ENCODE measurements at places on chromosomes 6 and 20.
A peak's percentile ranks its signal among the peaks of the same experiment; 100 is the strongest.

DNA sequence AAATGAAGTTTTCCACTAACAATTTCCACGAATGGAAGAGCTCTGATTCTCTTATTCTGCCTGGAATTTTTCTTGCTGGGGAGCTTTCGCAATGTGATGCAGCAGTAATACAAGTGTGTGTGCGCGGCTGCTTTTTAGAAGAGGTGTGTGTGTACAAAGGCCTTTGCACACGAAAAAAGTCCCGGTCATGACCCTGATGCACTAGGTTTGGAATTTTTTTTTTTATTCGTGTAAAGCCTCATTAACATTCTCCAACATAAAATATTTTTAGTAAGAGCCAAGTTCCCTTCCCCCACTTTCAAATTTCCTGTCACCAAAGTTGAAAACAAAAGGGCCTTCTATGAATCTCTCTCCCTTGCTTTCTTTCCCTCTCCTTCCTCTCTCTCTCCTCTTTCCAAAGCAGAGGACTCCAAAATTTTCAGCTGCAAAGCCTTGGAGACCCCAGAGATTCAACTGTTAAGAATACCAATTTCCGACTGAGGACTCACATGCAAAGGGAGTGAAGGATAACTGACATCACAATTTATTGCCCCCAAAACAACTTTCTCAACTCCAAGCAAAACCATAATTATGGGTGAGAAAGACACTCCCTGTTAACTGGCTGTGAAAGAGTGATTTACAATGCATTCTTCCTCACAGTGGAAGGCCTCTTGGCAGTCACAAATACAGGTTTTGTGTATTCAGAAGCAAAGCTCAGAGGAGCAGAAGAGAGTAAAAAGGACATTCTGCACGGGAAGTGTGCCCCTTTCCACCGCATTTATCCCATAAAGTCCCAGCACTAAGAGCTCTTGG lies 421.2 kb upstream of the JARID2 start:
- H3K4me3 ChIP-seq: peak overlapping the region; percentile 25
- no peaks in the 10 kb centered on the region for H3K27me3 ChIP-seq
- H3K36me3 ChIP-seq: no peaks in the 10 kb centered on the region
- H3K4me1 ChIP-seq: peaks cover 42% of the 10 kb centered on the region
- peak overlapping the region; percentile 49 for H3K27ac ChIP-seq
- DNase-seq: no peak

- no peak for DNase-seq
- H3K4me3 ChIP-seq: no peak overlapping the region
- H3K36me3 ChIP-seq: no peaks in the 10 kb centered on the region
- peaks cover 5% of the 10 kb centered on the region for H3K4me1 ChIP-seq
- H3K27me3 ChIP-seq: no peaks in the 10 kb centered on the region
Observed at GRCh38 chr6:8982668-8983067, 547.3 kb upstream of the SLC35B3 start.

DNA sequence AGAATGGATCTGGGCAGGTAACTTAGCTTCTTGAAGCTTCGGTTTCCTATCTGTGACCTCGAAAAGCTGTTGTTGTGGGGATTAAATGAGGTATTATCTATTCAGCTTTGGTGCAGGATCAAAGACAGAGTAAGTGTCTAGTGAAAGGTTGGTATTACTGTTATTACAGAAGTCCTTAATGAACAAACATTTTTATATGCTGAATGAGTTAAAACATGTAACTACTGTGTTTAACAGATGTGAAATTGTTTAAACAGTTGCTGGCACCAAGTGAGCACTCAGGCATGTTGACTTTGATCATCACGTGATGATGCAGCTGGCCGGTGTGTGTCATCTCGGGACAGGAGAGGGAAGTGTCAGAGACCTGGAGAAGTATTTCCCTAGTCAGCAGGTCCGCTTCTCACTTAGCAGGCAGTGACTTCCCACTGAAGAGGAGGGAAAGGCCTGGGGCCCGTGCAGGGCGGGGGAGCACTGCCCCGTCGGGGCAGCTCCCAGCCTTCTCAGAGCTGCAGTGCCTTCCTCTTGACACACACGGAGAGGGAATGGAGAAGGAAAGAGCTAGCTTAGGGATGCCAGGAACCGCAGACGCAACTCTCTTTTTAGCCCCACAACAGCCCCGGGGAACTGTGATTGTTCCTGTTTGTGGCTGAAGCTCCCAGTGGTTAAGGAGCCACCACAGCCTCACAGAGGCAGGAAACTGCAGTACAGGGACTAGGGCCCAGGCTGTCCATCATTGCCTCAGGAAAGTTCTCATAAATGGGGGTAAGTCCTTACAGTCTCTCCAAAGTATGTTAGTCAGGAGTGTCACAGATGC lies 18.0 kb downstream of the TUBB2A start:
- H3K27ac ChIP-seq: peak overlapping the region; percentile 67
- DNase-seq: no peak
- H3K36me3 ChIP-seq: peaks cover 30% of the 10 kb centered on the region
- H3K4me1 ChIP-seq: no peaks in the 10 kb centered on the region

GRCh38 chr20:21640556-21640955 lies 64.9 kb upstream of the PAX1 start:
- H3K27ac ChIP-seq: no peak overlapping the region
- no peak for DNase-seq
- peaks cover 32% of the 10 kb centered on the region for H3K27me3 ChIP-seq
- H3K36me3 ChIP-seq: no peaks in the 10 kb centered on the region

- H3K27ac ChIP-seq: no peak overlapping the region
- H3K4me3 ChIP-seq: no peak overlapping the region
- no peaks in the 10 kb centered on the region for H3K27me3 ChIP-seq
- H3K36me3 ChIP-seq: peaks cover 10% of the 10 kb centered on the region
- H3K4me1 ChIP-seq: no peaks in the 10 kb centered on the region
Observed at GRCh38 chr6:169783971-169784820, 32.8 kb downstream of the ERMARD start.

DNA sequence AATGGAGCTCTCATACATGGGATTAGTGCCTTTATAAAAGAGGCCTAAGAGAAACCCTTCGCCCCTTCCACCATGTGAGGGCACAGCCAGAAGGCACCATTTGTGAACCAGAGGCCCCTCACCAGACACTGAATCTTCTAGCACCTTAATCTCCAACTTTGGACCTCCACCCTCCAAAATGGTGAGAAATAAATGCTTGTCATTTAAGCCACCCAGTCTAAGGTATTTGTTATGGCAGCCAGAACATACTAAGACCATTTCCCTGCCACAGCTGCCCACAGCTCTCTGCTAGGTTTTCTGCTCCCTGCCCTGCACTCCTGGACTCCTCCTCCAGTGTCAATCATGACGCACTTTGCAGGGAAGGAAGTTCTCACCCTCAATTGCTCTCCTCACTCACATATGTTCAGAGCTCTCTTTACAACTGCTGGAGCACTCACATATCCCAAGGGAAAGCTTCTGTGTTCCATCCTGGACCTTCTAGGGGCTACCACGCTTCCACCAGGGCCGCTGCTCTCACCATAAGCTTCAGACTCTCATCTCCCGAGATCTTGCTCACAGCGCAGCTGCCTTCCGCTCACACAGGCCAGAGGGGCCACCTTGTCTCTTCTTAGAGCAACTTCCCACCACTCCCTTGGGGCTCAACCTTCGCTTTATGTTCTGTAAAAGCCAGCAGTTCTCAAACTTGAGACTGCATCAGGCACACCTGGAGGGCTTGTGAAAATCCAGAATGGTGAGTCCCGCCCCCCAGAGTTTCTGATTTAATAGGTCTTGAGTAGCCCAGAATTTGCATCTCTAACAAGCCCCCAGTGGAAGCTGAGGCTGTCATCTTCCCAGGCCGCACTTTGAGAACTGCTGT lies 1.6 kb upstream of the LY86 start:
- DNase-seq: no peak
- H3K36me3 ChIP-seq: no peaks in the 10 kb centered on the region
- peaks cover 15% of the 10 kb centered on the region for H3K4me1 ChIP-seq
- H3K27ac ChIP-seq: no peak overlapping the region
- peaks cover 4% of the 10 kb centered on the region for H3K27me3 ChIP-seq

- H3K27me3 ChIP-seq: peaks cover 20% of the 10 kb centered on the region
- no peak overlapping the region for H3K4me3 ChIP-seq
- no peak for DNase-seq
- no peaks in the 10 kb centered on the region for H3K36me3 ChIP-seq
- no peak overlapping the region for H3K27ac ChIP-seq
Observed at GRCh38 chr6:106069478-106069877, 16.7 kb upstream of the PRDM1 start.

DNA sequence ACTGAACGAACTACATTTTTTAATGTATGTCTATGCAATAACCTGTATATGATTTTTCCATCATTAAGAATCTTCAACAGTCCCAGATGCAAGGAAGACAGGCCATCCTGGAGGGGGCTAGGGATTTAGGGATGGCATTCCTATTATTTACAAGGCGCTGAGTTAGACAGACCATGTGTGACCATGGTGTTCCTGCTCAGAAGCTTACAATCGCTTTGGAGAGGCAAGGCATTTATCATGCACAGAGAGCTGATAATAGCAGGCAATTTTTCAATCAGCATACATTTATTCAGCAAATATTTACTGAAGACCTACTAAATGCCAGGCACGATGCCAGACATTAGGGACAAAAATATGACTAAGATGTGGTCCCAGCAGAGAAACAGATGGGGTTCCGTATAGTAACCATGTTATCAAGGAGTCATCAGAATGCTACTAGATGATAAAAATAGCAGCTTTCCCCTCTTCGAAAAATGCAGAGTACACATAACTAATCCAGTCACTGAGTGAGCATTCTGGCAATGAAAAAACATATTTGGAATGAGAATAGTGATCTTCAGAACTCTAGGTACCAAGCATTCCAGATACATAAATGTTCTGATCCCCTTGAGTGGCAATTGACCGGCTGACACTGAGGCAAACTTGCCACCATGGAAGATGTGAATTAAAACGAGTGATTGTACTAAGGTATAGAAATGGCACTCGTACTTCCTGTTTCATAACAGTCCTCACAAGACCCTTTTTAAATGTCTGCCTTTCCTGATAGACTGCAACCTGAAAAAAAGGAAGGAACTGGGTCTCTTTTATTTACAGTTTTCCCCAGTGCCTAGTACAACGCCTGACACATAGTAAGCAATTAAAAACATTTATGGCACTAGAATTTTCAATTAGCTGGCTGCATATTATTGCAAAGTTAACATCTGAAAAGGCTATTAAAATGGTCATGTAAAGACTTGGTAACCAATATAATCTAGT lies 135.7 kb downstream of the ATXN1 start:
- H3K36me3 ChIP-seq: peaks cover 12% of the 10 kb centered on the region
- H3K4me3 ChIP-seq: no peak overlapping the region
- H3K27ac ChIP-seq: peak overlapping the region; percentile 56
- H3K27me3 ChIP-seq: no peaks in the 10 kb centered on the region
- DNase-seq: no peak

DNA sequence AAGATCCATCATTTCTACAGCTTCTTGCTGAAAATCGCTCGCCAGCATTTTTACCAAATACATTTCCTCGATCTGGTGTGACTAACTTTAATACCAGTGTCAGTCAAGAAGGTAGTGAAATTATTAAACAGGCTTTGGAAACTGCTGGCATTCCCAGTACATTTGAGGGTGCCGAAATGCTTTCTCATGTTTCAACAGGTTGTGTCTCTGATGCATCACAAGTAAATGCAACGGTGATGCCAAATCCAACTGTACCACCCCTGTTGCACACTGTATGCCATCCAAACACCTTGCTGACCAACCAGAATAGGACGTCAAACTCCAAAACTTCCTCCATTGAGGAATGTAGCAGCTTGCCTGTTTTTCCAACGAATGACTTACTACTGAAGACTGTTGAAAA lies 64.4 kb upstream of the SMIM8 start:
- no peak overlapping the region for H3K4me3 ChIP-seq
- no peak for DNase-seq
- no peak overlapping the region for H3K27ac ChIP-seq
- no peaks in the 10 kb centered on the region for H3K27me3 ChIP-seq
- no peaks in the 10 kb centered on the region for H3K4me1 ChIP-seq

DNA sequence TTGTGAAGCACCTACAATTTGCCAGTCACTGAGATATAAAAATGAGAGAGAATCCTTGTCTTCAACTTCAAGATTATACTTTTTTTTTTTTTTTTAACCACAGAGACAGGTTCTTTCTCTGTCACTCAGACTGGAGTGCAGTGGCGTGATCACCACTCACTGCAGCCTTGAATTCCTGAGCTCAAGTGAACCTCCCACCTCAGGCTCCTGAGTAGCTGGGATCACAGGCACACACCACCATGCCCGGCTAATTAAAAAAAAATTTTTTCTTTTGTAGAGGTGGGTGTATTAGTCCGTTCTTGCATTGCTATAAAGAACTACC lies 51.6 kb upstream of the PMEPA1 start:
- H3K4me1 ChIP-seq: peaks cover 4% of the 10 kb centered on the region
- H3K36me3 ChIP-seq: no peaks in the 10 kb centered on the region
- H3K27me3 ChIP-seq: peaks cover 18% of the 10 kb centered on the region
- no peak for DNase-seq
- H3K4me3 ChIP-seq: no peak overlapping the region

DNA sequence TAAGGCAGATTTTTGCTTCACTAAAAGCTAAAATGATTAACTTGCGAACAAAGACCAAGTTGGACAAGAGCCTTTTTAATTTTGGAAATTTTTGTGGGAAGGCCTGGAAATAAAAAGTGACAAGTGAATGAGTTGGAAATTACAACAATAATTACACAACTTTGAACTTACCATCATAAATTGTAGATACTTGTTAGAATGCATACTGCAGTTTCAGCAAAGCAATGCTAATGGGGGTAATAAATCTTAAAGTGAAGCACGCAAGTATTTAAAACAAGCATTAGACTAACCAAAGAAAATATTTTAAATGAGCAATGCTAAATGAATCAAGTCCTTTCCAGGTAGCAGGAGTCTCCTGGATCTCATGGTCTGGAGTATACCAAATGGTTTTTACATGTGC lies 83.2 kb upstream of the EYA4 start:
- no peak overlapping the region for H3K4me3 ChIP-seq
- H3K36me3 ChIP-seq: no peaks in the 10 kb centered on the region
- no peak for DNase-seq

GRCh38 chr20:6708010-6708409 lies 59.5 kb upstream of the BMP2 start:
- no peaks in the 10 kb centered on the region for H3K27me3 ChIP-seq
- H3K4me3 ChIP-seq: no peak overlapping the region
- H3K36me3 ChIP-seq: no peaks in the 10 kb centered on the region
- no peak for DNase-seq
- peaks cover 27% of the 10 kb centered on the region for H3K4me1 ChIP-seq

DNA sequence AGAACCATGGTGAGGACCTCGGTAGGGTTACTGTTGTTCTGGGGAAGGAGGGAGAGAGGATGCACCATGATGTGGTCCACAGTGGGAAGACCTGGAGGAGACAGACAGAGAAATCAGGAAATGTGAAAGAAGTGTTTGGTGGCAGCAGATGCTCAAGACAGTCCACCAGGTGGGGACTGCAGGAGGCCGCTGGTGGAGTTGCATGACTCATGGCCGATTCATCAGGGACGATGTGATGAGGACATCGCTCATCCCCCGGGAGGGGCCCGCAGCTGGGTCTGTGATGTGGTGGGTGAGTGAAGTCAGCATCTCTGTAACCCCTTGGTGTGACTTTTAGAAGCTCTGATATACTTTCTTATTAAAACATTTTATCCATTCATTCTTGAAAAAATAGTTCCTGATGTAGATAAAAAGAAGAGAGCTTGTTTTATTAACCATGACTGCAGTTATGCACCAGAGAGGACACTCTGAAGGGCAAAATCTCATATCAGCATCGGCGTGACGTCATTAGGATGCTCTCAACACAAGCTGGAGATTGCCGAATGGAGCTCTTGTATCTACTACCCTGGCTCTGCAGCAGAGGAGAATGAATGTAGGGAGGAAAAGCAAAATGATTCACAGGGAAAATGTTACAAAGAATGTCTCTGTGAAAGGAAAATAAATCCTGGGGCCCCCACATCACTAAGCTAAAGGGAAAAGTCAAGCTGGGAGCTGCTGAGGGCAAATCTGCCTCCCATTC lies 71.2 kb downstream of the RAMACL start:
- DNase-seq: no peak
- H3K27ac ChIP-seq: no peak overlapping the region
- H3K36me3 ChIP-seq: peaks cover 20% of the 10 kb centered on the region

All from type B pancreatic cell (in vitro differentiated cells).